ENCODE measurements at places on chromosomes 4 and X.

DNA sequence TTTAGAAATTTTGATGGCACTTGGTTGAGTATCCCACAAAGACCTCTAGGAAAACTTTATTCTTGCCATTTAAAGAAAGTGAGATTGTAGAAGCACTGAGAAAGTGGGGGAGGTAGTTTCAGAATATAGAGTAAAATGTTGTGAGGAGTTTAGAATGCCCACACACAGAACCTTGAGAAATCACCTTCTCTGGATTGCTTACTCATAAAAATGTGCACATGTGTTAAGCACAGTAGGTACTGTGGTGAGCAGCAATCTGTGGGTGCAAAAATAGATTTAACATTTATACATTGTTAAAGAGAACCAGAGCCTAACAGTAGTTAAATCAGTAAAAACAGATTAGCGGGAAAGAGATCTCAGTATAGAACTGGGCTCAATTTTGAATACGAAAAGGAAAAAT, 201.2 kb upstream of the NWD2 start:
- no peak for DNase-seq

DNA sequence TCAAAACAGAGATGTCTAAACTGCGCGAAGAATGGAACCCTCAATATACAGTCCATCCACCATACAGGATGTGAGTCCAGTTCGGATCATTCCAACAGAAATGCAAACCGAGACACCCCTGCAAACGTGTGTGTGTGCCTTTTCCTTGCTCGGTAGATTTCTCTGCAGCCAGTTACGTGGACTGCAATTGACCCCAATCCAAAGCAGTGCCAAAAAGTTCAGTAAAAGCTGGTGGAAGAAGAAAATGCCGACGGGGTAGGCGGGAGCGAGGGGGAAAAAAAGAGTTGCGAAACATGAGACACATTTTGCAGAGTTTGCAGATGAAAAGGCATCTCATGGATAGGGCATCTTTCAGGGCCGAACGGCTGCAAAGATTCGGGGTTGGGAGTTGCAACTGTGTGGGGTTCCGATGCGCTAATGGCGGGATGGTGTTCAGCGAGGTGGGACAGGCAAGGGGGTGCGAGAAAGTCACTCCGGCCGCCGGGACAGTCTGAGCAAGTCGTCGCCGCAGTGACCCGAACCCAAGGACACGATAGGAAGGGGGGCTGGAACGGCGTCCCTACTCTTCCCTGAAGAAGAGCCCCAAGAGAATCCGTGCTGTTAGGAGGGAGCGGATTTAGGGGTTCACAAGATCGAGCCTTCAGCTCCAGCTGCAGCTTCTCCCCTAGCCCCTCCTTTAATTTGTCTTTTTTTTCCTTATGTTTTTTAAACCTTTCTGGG, 3.8 kb downstream of the PHOX2B start:
- DNase-seq, result no peak

DNA sequence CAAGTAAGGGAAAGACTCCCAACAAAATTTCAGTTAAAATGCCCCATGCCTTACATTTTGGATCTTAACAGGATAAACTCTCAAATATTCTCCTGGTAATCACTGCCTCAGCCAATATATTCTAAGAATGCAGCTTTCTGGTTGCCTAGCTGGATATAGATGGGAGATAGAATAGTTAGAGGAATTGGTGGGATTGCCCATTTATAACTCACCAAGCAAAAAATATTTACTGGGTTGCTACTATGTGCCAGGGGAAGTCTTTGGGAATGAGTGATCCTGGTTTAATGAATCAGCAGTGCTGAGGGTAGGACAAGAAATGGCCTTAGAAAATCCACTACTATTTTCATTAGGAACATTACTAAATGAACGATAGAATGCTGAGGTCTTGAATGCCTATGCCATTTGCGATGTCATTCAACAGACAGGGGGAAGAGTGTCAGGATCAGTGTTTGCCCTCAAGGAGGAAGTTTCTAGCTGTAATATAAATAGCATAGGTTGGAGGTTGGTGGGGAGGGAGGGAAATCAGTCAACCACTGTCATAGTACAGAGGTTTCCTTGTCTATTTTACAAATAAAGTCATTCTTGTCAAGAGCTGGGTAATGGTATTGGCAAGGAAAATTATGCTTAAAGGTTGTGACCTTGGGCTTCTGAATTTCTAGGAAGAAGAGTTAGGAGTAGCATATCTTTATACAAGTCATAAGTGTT, 63.5 kb downstream of the ENOPH1 start:
- no peak for DNase-seq

DNA sequence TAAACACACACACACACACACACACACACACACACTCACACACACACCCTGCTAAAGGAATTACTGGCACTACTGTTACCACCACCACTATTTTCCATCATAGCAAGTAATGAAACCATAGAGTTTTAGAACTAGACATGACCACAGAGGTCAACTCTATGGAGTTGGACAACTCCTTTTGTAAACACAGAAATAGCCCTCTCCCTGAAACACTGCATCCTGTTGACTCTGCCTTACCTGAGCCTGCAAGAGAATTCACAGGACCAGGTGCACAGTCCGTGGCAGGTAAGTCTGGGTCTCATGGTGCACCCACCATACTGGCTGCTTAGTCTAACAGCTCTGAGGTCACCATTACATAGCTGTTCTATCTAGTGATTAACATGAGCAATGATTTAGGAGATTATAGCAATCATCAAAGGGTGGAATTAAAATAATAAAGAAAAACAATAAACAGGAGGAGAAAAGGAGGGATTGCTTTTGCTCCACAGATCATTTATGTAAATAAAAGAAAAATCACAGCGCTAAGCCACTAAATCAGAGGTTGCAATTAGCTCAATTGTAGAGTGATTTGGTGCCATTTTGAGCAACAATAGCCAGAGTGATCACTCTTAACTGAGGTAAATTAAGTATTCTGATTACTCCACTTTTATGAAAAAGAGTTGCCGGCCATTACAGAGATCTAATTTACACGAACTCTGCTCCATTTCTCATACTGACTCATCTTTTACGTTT, 340.0 kb upstream of the RASGEF1B start:
- no peak for DNase-seq

GRCh38 chr4:13117185-13117584, 367.0 kb downstream of the RAB28 start:
- DNase-seq, result no peak

DNA sequence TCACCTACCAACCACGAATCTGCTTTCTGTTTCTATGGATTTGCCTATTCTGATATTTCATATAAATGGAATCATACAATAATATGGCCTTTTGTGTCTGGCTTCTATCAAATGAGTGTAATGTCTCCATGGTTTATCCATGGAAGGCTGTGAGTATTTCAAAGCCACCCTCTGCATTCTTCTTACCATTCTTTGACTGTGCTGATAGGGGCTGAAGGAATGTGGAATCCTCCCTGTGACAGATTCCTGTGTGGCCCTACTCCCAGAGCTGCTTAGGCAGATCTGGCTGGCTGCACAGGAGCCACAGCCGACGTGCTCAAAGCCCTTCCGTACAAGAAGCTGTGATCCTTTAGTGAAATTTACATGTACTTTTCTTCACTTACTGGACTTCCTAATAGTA, 163.2 kb downstream of the HS6ST2 start:
- DNase-seq, result no peak

GRCh38 chr4:7223541-7223940, 31.2 kb downstream of the SORCS2 start:
- DNase-seq, result no peak

- DNase-seq, result no peak
Observed at GRCh38 chrX:38987198-38987651, 186.0 kb downstream of the MID1IP1 start.

GRCh38 chrX:115564243-115564642, 3.3 kb downstream of the PLS3 start:
- no peak for DNase-seq

DNA sequence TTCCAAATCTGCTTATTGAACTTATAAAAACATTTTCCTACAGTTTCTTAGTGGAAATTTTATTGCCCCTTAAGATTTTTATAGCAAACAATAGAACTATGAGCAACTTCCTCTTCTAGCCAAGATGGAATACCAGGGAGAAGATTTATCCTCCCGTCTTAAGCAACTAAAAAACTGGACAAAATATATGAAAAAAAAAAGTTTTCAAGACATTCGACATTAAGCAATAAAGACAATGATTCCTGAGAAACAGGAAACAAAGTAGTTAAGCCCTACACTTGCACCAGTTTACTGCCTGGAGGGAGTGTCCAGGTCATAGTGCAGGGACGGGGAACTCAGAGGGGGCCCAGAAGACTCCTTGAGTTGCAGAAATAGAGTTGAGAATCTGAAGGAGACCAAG, 516.1 kb upstream of the DIPK2B start:
- DNase-seq, result no peak

- DNase-seq, result no peak
Observed at GRCh38 chrX:120029354-120029753, 48.1 kb downstream of the RHOXF2B start.

DNA sequence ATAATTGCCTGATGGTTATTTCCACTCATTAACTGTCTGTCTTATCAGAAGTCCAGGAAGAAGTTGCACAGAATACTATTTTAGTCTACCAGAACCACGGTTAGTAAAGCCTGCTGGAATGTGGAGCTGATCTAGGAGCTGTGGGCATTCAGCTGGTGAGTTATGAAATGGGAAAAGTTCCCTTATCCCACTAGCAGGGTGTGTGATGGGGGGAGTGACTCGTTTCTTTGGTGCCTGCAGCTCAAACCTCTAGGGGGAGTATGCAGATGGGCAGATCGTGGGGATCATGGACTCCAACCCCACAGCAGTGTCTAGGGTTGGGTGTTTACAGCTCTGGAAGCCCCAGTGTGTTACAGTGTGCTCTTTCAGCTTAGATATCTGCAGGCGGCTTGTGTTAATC, 305.7 kb upstream of the BOD1L1 start:
- peak; percentile 24 for DNase-seq

GRCh38 chr4:930827-931193, 1.3 kb downstream of the GAK start:
- no peak for DNase-seq

Data from fibroblast of gingiva (primary cell).